Activated CD8-positive, alpha-beta T cell treated with anti-CD3 and anti-CD28 coated beads, Interleukin-2, amount 10 ng/mL, durations not matched to agents 7 days and 5 days (primary cell): ENCODE measurements at places on chromosomes 1 and 21.
A peak's percentile ranks its signal among the peaks of the same experiment; 100 is the strongest.

- DNase-seq: no peak
These were observed 7.0 kb upstream of the POFUT2 start for GRCh38 chr21:45294509-45295291.

GRCh38 chr1:212597487-212597886 is 11.1 kb upstream of the ATF3 start:
- peak; percentile 19 for DNase-seq

DNA sequence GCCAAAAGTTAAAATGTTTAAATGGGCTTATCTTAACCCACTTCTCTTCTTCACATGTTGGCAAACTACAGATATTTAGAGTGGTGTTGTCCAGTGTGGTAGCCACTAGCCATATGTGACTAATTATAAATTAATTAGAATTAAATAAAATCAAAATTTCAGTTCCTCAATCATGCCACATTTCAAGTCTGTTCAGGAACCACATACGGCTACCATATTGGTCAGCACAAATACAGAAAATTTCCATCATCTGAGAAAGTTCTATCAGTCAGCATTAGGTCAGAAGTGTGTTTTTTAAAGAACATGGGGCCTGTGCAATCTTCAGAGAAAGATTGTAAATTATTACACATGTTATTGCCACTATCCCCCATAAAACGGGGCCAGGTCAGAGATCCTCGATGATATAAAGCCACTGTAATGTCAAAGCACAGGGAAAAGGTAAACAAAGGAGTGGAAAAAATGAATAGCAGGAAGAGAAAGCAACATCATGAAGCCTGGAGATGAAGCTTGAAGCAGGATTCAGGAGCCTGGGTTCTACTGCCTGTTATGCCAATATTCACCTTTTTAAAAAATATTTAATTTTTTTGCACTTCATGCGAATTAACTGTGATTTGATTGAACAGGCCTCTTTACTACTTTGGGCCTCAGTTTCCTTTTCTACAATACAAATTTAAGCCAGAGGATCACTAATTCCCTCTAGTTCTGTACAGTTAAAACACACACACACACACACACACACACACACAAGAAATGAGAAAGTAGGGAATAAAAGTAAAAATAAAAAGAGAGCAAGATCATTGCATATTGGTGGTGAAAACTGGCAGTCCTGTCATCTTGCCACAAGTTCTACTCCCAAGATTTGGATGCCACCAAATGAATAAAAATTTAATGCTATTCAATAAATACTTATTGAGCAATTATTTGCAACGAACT is 2.3 kb downstream of the RSBN1 start:
- no peak for DNase-seq

- DNase-seq: peak; percentile 78
These were observed 72.8 kb downstream of the CD2 start for GRCh38 chr1:116826818-116827606.

DNA sequence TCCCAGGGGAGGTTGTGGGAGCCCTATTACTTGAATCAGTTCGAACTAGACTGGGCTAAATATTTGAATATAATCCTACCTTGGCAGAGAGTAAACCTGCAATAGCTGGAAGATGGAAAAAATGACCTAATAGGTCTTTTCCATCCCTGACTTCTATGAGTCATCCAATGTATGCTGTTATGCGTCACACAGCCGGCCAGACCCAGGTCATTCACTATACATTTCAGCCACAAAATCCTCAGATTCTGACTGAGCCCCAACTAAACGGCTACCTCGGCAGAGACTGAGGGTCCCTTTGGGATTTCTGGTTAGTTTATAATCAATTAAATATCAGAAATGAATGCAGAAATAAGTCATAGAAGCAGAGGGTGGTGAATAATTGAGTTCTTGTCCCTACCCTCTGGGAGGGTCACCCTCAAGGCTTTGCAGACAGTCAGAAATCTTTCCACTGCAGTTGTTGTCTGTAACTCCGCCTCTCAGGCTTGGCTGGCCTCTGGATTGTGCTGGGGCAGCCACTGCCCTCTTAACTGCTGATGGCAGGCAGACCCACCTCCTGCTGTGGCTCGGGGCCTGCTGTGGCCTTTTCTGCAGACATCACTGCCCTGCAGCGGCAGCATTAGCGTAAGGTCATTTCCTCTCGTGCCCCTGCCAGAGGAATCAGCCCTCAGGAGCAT is 240.5 kb downstream of the TGFB2 start:
- no peak for DNase-seq

DNA sequence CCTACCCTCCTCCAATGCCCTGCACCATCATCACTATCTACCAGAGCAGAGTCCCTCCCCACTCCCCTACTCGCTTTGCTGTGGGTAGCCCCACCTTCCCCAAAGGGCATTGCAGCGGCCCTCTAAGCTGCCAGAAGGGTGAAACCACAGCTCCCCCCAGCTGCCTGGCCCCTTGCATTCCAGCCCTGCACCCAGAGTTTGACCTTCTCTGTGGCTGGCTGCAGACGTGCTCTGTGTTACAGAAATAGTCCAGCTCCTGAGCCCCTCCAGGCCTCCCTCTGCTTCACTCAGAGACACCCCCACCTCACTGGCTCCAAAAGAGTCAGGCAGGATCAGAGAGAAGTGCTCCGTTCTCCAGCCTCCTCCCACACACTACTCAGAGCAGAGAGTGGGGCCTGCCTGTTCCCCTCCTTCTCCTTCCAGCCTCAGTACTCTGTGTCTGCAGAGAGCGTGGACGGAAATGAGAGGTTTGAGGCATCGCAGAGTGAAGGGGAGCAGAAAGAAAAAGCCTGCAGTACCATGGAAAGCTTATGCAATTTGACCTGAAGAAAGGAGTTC is 63.2 kb downstream of the PLEKHA6 start:
- DNase-seq: no peak

GRCh38 chr1:92817986-92818764 is 13.7 kb upstream of the RPL5 start:
- DNase-seq: peak; percentile 33

DNA sequence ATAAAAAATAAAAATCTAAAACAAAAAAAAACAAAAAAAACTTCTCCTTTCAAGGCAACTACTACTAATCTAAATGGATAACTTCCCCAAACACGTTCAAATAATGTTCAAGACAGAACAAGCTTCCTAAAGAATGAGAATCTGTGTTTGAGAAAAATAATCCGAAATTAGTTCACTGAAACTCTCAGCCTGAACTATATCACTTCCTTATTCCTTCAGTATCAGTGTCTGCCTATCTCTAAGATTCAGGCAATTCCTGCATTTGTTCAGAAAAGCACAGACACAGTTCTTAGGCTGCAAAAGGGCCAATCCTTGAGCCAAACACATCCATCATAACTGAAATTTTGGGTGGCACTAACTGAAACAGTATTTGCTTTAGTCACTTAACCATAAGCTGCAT is 22.4 kb downstream of the DSTYK start:
- DNase-seq: no peak

DNA sequence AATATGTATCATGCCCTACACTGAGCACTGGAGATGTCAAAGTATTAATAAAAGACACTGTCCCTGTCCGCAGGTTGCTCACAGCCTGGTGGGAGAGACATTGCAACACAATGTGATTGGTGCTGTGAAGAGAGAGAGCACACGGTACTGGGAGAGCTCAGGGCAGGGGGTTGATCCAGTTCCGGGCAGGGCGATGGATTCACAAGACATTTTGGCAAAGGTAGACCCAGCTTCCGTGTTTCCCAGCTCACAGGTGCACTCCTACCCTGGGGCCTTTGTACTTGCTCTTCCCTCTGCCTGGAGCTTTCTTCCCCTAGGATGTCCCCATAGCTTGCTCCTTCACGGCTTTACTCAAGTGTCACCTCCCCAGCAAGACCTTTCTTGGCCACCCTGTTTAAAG is 1.4 kb downstream of the PLA2G5 start:
- DNase-seq: no peak

- no peak for DNase-seq
These were observed 168.2 kb downstream of the TRABD2B start for GRCh38 chr1:47828978-47829377.
